ENCODE measurements at places on chromosomes 3 and 15.

DNA sequence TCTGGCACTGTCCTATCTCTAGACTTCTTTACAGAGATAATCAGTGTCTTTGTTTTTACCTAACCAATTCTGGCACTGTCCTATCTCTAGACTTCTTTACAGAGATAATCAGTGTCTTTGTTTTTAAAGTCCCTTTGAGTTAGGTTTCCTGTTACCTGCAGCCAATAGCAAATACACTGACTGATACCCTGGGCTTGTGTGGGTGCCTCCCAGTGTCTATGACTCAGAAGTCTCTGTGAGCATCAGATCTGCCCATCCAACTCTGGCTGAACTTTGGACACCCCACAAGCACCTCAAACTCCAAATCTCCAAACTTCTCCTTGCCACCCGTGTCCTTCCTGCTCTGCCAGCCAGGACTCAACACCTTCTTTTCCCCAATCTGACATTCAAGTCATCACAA lies 30.4 kb downstream of the SLC41A3 start:
- no peak for DNase-seq

GRCh38 chr3:144343777-144344176 lies 372.2 kb downstream of the DIPK2A start:
- DNase-seq, result no peak

DNA sequence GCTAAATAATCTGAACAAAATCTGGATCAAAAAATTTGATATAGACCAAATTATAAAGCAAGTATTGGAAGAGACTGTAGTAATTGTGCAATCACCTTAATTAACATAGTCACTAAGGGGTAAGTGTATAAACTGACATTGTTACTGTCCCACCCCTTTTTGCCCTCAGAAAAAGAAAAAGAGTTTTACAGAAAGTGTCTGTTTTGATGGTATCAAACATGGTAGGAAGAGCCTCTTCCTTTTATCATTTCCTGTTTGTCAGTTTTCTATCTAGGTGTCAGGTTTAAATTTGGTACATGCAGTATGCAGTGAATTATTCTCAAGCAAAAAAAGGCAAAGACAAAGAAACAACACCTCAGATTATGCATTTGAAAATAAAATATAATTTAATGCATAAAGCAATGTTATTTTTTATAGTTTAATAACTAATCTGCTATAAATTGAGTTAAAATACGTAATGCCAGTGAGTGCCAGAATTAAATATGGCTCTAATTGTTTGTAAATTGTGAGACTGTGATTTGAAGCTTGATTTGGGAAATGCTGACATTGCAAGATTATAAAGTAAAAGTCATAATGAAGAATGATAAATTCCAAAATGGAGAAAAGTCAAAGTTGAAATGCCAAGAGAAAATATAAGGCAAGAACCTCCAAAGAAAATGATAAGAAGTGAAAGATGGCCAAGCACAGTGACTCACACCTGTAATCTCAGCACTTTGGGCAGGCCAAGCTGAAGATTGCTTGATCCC lies 30.3 kb upstream of the CMC1 start:
- no peak for DNase-seq

- DNase-seq, result no peak
Observed at GRCh38 chr15:48091522-48091921, 29.3 kb upstream of the SLC24A5 start.

GRCh38 chr15:64961013-64961412 lies 28.7 kb downstream of the SPG21 start:
- DNase-seq, result no peak

DNA sequence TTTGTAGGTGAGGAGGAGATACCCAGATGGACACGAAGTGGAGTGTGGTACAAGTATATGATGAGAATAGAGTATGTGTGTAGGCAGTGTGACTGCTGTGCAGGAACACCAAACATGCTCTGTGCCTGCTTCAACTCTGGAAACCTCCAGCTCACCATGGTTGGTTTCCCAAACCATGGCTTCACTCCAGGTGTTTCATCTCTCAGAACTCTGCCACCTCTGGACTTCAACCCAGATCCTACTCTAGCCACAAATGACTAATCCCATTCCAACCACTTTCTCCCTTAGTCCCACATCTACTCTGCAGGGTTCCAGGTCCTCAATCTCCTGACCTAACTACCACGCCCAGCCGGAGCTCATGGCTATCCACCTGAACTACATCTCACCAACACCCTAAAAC lies 102.1 kb downstream of the RYK start:
- no peak for DNase-seq

GRCh38 chr3:133269393-133269792 lies 130.5 kb upstream of the BFSP2 start:
- no peak for DNase-seq

- DNase-seq, result no peak
Observed at GRCh38 chr3:66452303-66453011, 48.4 kb downstream of the LRIG1 start.

- no peak for DNase-seq
Observed at GRCh38 chr15:58473724-58474123, 41.9 kb downstream of the LIPC start.

- DNase-seq, result no peak
Observed at GRCh38 chr3:129131465-129132088, 10.0 kb upstream of the RAB43 start.

Measured in right renal cortex interstitium (tissue), 3 donors.